ENCODE measurements at places on chromosomes 11 and 22.

- DNase-seq, result no peak
Measured at GRCh38 chr11:121226415-121227263, 65.9 kb upstream of the SC5D start.

DNA sequence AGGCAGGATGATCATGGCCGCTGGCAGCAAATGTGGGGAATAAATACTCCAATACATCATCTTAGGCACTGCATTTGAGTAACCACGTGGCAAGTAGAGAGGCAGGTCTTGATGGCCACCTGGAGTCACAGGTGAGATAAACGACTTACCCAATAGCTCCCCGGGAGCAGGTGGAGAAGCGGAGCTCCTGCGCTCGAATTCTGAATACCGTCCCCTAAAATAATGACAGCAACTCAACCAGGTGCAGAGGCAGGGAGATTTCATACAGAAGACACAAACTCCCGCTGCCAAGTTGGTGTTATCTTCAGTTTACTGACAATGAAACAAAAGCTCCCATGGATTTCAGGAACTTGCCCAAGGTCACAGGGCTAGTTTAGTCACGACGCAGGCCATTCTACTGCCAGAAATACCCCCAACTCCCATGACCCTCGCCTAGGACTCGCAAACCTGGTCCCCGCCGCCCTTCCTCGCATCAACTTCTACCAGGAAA lies 437 bp downstream of the SLC43A3 start:
- DNase-seq, result no peak

DNA sequence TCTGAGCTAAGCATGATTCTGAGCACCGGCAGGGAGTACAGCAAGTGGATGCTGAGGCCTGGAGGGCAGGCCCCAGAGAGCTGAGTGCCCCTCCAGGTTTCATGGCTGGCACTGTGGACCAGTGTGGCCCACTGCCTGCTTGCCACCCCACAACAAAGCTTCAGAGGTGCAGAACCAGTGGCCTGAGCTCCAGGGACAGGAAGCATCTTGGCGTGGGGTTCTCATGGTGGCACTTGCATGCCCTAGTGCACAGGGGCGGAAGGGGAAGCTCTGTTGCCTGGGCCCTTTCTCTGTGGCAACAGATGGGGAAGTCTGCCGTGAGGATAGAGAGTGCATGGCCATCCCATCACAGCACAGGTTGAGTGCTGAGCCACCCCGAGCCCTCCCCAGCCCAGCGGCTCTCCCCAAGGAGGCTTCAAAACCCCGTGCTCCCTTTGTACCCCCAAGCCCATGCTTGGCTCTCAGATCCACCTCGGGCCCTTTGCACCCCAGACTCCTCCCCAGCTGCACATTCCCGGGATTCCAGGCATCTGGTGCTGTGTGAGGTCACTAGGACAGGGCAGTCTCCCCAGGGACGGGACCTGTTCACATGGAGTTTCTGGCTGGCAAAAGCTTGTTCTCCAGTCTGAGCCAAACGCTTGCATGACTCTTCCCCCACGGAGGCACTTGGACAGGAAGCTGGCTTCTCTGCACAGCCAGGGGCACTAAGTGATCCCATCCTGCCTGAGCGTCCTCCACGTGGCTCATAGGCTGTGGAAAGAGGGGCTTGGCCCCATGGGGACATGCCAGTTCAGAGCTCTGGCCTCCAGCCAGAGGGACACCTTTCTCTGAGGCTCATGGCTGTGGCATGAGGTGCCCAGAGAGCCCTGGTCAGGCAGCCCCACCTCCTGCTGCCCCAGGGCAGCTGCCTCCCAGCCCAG lies 4.2 kb downstream of the SLC25A1 start:
- DNase-seq, result no peak

DNA sequence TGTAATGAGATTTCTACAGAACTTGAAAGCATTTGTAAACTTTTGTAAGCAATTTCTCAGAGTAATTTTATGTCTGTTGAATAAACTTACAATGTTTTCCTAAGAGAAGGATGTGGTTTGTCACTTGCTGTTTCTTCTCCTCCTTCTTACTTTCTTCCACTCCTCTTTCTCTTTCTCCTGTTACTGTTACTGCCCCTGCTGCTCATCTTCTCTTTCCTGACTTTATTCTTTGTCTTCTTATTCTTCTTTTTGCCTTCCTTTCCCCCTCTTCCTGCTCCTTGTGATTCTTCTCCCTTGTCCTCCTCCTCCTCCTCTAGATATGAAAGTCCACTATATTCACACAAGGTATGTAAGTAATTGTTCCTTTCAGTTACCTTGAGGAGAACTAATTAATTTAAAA lies 31.1 kb upstream of the MMP7 start:
- DNase-seq, result no peak

GRCh38 chr22:30452861-30453260 lies 19.0 kb downstream of the SEC14L3 start:
- DNase-seq, result no peak

GRCh38 chr11:120316880-120317688 lies 8.0 kb upstream of the TLCD5 start:
- DNase-seq, result no peak

GRCh38 chr22:32079130-32080089 lies 36.3 kb downstream of the SLC5A1 start:
- peak; percentile 64 for DNase-seq

- DNase-seq, result no peak
Measured at GRCh38 chr11:99098258-99098657, 77.5 kb downstream of the CNTN5 start.

DNA sequence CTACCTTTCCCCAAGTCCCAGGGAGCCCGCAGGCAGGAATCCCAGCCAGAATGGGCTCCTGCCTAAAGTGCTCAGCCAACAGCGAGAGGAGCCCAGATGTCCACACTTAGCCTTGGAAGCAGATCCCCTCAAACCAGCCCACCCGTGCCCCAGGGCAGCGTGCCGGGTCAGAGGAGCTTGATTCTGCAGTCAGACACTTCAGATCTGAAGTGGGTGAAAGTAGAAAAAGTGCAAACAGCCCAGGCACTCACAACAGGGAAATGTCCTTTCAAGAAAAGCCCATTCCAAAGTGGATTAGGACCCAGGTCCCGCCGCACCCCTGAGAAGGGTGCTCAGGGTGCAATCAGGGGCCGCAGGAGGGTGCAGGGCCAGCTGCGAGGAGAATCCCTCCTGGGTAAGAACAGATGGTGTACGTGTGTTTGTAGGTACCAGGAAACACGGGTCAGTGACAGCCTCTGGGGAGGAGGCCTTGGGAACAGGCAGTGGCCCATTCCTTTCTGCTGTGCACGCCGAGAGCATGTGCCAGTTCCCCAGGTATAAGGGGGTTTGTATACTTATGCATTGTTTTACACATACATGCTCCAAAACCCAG lies 17.7 kb downstream of the ELFN2 start:
- DNase-seq, result no peak

GRCh38 chr11:65482306-65482850 lies 16.5 kb upstream of the MALAT1 start:
- DNase-seq, result no peak
